ENCODE measurements at places on chromosomes 7 and 10.

GRCh38 chr7:49125246-49125645 is 200.9 kb downstream of the CDC14C start:
- DNase-seq: no peak

DNA sequence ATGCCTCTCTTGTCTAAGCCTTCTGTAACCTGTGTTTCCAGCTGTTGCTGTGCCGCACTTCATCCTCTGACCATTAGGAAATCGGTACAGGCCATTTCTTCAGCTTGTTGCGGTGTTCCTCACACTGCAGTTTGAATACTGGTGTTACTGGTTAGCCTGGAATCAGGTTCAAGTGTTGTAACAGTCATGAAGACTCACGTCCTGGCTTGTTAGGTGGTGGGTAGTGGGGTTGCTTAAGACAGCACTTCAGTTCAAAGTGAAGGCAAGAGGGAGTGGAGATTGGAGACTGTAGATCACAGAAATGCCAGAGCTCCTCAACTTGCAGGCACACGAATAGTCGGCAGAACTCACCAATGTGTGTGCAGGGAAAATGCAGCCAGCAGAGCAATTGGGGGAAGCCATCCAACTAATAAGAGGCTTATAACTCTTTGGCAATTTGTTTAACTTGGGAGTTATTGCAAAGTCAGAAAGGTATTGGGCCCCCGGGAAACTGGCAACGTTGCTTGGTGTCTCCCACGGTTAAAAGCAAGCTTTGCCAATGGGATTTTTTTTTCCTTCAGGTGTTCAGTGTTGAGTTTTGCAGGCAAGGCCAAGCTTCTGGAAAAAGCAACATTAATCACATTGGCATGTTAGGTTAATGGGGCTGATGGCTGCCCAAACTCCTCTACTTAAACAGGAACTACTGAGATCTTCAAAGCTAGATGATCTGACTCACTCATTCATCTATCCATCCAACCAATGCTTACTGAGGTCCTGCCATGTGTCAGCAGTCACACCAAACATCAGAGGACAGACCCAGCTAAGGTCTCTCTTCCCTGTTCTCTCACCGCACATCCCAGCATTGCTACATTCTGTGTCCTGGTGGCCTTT is 380.9 kb downstream of the GATA3 start:
- no peak for DNase-seq

DNA sequence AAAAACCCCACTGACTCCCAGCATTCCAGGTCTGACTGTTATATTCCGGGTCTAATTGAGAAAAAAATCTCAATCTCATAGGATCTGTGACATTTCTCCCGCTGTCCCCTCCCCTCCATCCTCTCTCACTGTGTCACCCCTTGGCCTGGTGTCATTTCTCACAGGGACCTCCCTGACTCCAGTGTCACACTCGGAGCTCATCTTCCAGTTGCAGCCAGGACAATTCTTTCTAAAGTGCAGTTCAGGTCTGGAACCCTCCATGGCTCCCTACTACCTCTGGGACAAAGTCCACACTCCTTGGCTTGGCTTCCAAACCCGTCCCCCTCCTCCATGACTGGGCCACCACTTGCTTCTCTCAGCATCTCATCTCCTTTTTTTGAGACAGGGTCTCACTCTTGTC is 14.2 kb downstream of the MLXIPL start:
- no peak for DNase-seq

GRCh38 chr10:109374215-109374614 is 549.1 kb downstream of the XPNPEP1 start:
- no peak for DNase-seq

DNA sequence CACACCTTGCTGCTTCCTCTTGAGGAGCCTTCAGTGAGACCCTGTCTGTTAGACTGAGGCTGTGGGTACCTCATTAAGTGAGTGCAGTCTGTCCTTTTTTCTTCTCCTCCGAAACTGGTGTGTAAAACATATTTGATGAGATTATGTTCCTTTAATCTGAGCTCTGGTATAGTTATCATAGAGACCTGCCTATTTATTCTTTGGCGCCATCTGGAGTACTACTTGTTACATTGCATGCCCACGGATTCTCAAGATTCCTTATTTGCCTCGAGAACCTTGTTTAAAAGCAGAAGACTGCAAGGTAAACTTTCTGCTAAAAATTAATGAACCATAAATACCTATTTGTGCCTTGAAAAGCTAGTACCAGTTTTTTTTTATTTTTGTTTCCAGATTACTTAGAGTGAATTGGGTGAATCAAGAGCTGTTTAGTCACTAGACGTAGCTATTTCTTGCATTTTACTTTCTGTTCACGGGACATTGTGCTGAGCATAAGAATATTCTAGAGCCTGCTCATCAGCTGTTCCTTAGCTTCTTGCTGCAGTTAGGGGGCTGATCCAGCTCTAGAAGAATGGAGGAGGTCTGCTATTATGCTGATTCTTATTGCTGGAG is 16.9 kb upstream of the STMP1 start:
- DNase-seq: no peak

- no peak for DNase-seq
Measured at GRCh38 chr7:70229242-70229641, 631.0 kb downstream of the AUTS2 start.

GRCh38 chr7:92873776-92874175 is 37.4 kb upstream of the CDK6 start:
- no peak for DNase-seq

DNA sequence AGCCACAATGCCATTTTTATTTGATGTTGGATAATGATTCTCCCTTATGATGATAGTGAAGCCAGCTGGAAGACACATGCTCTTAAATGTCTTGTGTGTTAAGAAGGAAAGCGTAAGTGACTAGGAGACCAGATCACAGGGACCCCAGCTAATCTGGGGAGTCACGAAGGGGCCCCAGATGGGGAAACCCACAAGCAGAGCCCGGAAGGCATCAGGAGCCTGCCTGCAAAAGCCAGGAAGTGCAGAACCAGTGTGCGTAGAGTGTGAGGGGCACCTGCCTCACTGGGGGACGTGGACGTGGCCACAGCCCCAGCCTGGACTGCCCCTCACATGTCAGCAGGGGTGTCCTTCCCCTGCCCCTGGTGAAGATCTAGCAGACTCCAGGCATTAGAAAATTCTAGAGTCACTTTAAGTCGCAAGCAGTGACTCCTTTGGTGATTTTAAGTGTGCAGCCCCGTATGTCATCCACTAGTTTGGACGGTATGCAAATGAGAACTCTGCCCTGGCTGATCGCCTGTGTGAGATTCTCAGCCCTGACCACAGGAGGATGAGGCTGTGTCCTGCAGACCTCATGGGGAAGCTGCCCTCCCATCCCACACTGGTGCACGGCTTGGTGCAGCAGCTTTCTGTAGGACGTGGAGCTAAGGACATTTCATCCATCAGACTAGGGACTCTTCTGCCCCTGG is 243.0 kb downstream of the WDR37 start:
- no peak for DNase-seq

DNA sequence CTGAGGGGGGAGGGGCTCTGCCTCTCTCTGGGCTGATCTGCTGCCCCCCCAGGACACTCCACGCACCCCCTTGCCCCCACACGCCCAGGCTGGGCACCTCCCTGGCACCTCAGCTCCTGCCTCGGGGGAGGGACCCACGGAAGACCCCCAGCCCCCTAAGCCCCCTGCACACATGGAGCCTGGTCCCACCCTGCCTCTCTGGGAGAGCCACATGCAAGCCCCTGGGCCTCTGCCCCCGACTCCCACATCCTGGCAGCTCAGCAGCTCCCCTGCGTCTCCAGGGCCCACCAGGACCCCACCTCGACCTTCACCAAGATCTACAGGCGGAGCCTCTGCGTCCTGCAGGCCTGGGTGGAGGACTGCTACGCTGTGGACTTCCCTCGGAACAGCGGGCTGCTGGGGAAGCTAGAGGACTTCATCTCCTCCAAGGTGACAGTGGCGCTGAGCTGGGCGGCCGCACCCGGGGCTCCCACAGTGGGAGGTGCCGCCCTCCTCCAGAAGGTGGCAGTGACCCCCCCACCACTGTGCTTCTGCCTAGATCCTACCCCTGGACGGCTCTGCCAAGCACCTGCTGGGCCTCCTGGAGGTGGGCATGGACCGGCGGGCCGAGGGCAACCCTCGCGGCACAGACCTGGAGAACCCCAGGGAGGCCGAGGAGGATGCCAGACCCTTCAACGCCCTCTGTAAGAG is 18.7 kb upstream of the UTF1 start:
- DNase-seq: no peak

- DNase-seq: no peak
Measured at GRCh38 chr10:15472008-15472407, 100.9 kb upstream of the FAM171A1 start.

- no peak for DNase-seq
Measured at GRCh38 chr7:19111474-19112273, 5.8 kb downstream of the TWIST1 start.

- DNase-seq: no peak
Measured at GRCh38 chr10:126242397-126243260, 145.6 kb downstream of the ADAM12 start.

GRCh38 chr10:118981946-118982345 is 47.6 kb upstream of the NANOS1 start:
- DNase-seq: no peak

DNA sequence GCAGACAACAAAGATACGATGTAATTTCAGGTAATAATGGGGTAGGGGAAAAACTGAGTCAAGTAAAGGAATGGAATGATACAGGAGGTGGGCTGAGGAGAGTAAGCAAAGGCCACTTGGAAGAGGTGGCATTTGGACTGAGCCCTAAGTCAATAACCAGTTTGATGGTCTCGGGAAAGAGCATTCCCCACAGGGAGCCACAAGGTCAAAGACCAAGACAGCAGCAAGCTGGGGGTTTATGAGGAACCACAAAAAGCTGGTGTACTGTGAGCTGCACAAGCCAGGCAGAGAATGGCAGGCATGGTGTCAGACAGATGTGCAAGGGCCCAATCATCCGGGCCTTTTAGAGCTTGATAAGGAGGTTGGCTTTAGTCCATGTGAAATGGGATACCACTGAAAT is 98.7 kb downstream of the NOC3L start:
- no peak for DNase-seq

All from Panc1 (cell line).